HEK293T (cell line): ENCODE measurements at places on chromosomes 6 and 20.
A peak's percentile ranks its signal among the peaks of the same experiment; 100 is the strongest.

- DNase-seq, result no peak
Observed at GRCh38 chr6:162728197-162728596, 423 bp downstream of the PACRG start.

- no peak for DNase-seq
Observed at GRCh38 chr6:159307246-159307790, 138.1 kb downstream of the FNDC1 start.

DNA sequence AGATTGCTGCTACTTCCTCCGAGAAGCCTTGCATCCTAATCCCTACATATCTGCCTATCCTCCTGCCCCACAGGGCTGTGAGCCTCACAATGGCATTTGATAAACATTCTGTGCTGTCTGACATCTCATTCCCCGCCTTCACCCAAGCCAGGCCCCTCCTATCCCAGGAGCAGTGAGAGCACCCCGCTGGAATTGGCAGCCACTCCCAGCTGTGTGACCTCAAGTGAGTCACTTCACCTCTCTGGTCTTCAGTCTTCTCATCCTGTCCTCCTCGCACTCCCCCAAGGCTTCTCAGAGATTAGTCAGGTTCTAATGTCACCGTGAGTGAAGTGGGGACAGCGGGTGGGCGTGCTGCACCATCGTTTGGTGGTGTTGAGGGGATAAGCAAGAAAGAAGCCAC is 81.7 kb downstream of the CDH22 start:
- no peak for DNase-seq

DNA sequence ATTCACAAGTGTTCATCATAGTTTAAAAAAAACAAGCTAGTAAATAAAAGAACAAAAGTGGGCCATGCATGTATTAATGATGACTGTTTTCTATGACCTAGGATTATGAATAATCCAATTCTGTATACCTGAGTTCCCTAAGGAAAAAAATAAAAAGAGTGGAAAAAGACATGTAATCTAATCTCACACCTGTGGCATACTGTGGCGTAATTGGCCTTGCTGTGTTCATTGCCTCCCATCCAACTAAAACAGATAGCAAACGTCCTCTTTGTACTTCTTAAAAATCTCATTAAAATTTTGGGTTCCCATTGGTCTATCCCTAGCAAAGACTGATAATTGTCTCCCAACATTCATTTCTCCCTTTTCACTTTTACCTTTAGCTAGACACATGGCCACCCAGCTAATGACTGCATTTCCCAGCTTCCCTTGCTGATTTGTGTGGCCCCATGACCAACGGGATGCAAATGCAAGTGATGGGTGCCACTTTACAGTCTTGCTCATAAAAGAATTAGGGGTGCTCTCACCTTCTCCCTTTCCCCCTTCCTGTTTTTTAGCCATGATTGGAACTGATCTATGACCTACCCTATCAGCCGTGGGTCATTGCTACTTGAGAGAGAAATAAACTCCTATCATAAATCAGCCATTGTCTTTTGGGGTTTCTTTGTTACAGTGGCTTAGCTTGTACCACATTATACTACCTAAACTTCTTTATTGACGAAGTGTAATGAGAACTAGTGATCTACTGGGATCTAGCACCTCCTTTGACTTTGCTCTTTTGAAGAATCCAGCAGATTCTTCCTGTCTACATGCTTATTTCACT is 32.0 kb upstream of the TBC1D22B start:
- DNase-seq, result no peak

DNA sequence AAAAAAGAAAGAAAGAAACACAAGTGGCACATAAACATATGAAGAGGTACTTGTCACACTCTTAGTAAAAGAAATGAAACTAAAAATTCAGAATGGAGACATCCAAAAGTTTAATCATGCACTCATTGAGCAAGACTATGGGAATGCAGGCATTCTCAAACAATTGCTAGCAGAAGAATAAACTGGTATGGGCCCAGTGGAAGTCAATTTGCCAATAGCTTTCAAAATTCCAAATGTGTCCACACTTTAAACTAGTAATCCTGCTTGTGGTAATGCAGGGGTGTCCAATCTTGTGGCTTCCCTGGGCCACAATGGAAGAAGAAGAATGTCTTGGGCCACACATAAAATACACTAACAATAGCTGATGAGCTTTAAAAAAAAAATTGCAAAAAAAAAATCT is 97.4 kb downstream of the EPB41L2 start:
- DNase-seq, result no peak

DNA sequence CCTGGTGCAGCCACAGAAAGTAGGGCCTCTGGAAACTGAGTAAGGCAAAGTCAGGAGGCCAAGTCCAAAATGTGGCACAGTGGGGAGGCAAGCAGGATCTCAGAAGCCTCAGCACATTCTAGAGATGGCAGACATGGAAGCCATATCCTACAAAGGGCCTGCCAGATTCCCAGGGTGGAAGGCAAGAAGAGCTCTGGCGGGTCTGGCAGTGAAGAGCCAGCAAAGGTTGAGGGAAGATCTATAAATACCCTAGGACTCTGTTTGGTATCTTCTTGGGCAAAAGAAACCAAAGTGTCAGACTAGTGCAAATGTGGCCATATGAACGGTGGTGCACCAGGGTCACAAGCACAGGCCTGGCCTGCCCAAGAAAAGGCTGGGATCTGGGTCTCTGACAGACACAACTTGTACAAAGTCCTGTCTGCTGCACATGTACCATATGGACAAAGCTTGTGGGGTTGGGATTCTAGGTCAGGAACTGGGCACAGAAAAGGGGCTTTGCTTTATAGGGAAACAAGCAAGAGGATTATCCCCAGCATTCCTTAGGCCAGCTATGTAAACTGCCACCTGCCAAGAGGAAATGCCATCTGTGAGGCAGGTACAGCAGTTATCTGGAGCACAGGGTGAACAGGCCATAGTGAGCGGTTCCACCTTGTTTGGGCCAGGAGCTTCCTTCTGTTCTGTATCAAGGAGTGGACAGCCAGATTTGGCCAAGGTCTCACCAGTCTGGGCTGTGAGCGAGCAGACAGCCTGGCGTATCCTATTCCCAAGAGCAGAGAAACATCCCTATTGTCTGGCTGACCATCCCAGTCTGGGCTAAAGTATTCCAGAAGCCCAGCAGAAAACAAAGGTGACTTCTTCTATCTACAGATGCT is 36.3 kb upstream of the SLC4A11 start:
- no peak for DNase-seq

GRCh38 chr20:62918147-62918546 is 8.2 kb downstream of the DIDO1 start:
- no peak for DNase-seq

GRCh38 chr20:62088258-62089127 is 22.8 kb upstream of the TAF4 start:
- no peak for DNase-seq

DNA sequence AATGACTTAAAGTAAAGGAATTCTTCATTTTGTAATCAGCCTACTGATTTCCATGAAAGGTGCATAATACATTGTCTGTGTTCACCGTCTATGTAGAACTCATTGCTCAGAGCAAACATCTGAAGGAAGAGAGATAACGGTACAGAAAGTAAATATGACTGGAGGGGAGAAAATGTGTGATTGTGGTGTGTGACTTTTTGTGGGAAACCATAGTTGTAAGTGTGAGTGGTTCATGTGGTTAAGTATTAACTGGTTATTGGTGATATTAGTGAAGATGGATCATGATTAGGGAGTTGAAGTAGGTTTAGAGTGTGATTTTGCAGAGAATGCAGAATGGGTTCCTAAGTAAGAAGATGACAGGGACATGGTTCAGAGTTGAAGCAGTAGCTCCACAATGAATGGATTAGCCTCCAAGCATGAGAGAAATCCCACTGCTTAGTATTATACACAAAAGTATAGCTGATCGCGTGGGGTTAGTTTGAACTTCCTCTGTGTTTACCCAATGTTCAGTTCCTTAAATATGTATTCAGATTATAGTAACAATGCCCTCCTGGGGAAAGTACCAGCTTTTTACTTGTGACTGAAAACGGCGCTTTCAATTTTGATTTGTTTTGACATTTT is 368.9 kb downstream of the UTRN start:
- DNase-seq, result no peak

DNA sequence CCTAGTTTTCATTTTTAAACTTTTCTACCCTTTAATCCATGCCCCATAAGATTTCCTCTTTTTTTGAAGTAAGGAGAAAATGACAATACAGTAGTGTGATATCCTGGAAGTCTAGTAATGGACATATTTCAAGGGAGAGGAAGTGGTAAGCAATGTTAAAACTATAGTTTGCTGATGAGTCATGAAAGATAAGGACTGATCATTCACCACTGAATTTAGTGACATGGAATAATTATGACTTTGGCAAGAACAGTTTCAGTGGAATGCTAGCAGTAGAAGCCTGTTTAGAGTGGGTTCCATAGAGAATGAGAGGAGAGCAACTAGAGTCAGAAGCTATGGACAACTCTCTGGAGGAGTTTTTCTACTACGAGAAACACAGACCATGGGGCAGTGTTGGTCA is 24.9 kb upstream of the SLC2A12 start:
- no peak for DNase-seq

- peak; percentile 42 for DNase-seq
Observed at GRCh38 chr6:10555625-10556309, 34.6 kb downstream of the GCNT2 start.

DNA sequence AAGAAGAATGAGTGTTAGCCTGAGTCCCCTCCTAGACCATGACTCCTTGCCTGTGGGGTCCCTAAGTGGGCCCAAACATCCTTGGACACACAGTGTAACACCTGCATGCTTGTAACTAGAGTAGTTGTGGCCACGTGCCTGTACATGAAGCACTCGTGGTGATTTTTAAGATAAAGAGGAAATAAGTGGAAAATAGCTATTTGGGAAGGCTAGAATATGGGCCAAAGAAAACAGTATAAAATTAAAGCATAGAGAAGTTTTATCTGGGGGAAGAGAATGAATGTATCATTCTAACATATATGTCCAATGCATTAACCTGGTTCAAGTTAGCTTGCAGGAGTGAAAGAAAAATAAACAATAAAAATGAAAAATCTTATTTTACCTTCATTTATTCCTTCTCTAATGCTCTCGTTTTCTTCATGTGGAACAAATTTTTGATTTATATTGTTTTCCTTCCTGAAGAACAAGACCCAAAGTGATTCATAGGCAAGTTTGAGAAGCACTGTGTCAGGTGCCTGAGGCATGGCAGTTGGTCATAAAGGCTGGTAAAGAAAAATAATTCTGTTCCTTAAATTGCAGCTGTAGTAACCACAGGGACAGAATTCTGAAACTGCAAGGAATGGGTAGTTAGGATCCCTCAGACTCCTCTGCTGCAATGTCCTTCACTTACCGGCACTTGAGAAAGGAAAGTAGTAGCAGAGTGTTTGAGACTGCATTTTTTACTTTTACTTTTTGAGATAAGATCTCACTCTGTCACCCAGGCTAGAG is 8.5 kb upstream of the CST3 start:
- DNase-seq, result no peak

GRCh38 chr20:25364180-25364788 is 26.4 kb downstream of the ABHD12 start:
- DNase-seq, result no peak

DNA sequence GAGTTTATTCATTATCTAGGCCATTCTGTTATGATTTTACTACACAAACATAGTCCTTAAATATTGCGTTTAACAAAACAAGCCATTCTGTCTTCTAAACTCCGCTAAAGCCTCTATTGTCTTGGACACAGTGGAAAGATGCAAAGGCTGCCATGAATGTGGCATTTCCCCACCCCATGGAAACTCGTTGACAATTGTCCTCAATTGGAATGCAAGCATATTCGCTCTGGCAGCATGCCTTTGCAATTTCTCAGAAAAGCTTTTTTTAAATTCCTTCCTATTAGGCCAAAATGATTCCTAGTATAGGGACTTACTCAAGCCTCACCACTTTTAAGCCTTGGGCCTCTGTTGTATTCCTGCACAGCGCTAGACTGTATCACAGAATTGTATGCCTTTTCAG is 22.8 kb downstream of the OR2A4 start:
- DNase-seq, result no peak

DNA sequence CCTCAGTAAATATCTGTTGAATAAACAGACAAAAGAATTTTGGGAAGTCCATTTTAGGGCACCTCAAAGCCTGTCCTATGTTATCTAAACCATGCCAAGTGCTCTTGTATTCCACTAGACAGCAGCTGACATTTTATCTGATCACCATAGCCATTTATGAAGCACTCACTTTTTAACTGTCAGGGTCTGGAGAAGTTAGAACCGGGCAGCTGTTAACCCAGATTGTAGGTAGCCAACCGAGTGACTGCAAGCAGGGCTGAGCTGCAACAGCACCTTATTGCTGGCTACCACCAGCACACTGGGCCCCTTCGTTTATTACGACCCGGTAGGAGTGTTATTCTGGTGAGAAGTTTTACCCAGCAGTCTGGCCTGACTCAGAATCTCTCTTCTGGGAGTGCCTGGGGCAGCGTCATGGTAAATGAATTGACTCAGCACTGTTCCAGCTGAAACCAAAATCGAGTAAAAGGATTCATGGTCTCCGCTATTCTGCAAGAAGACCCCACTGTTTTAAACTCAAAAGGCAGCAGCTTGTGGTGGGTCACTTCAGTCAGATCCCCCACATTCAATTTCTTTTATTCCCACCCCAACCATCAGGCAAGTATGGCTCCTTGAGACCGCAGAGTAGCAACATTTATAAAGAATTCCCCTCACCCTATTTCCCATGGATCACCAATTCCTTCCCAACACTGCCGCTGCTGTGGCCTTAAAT is 1.7 kb downstream of the UBE2V1 start:
- no peak for DNase-seq

DNA sequence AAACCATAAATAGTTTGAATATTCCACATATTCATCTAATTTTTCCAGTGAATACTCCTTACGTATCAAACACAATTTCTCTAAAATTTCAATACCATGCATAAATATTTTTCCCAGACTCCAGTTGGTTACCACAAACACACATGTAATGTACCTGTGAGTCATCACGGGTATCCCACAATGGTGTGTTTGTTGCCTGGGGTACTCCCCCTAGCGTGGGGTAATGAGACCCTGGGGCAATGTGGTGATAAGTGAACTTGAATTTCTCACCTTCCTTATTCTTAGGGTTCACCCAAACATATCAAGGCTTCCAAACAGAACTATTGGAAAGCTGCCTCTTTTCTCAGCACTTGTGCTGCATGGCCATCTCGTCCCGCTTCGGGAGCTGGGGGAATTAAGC is 51.0 kb downstream of the STX7 start:
- DNase-seq, result no peak

GRCh38 chr20:61053889-61054288 is 198.2 kb upstream of the CDH4 start:
- no peak for DNase-seq
